Temporal lobe (tissue), 4 donors: ENCODE measurements at places on chromosomes 1 and 21. TPM values are rescaled to one million over a fixed set of nuclear protein-coding genes. Genes with fewer than 3 reads are reported as not detected.

AKT3 gene
- 219 TPM for total RNA-seq

EPHX1 gene
- 11.1 TPM for total RNA-seq

TRIM46 gene
- 18.9 TPM for total RNA-seq

CYYR1 gene
- total RNA-seq = 2.7 TPM

ZNF593OS gene
- not detected for total RNA-seq

TMCC2 gene
- 27.5 TPM for total RNA-seq

NECTIN4 gene
- total RNA-seq = not detected

HNRNPCL1 gene
- total RNA-seq = not detected

HSD11B1 gene
- total RNA-seq = 0.25 TPM

PRUNE1 gene
- total RNA-seq = 25.6 TPM

KRTAP21-2 gene
- total RNA-seq = not detected

KIAA0040 gene
- total RNA-seq = 1.5 TPM

TMEM51 gene
- 0.98 TPM for total RNA-seq

DUSP12 gene
- 47.7 TPM for total RNA-seq

PTPN22 gene
- 0.25 TPM for total RNA-seq

TAF5L gene
- 17.7 TPM for total RNA-seq

MARK1 gene
- 55.8 TPM for total RNA-seq

OLIG2 gene
- 15.2 TPM for total RNA-seq

LINGO4 gene
- not detected for total RNA-seq

TNNT2 gene
- 0.25 TPM for total RNA-seq
